ENCODE measurements at places on chromosomes 2 and 18.

GRCh38 chr2:236641051-236641726, 71.6 kb downstream of the ACKR3 start:
- DNase-seq, result no peak

GRCh38 chr18:44774191-44774590, 93.5 kb downstream of the SETBP1 start:
- no peak for DNase-seq

GRCh38 chr2:6545336-6545735, 320.4 kb downstream of the CMPK2 start:
- DNase-seq, result no peak

DNA sequence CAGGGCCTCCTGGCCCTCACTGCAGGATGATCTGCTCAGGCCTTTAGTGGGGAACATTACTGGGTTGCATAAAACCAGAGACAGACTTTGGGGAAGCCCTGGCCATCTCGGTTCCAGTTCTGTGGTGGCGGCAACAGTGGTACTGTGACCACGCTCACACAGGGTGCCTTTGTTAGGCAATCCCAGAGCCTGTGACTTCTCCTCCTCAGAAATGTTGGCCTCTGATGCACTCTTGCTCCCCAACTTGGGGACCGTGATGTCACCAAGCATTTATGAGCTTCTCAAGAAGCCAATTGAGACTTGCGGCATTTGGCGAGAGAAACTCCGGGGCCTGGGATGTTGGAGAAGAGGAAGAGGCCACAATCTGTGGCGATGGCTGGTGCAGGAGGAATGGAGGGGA, 80.9 kb upstream of the PKDCC start:
- no peak for DNase-seq

DNA sequence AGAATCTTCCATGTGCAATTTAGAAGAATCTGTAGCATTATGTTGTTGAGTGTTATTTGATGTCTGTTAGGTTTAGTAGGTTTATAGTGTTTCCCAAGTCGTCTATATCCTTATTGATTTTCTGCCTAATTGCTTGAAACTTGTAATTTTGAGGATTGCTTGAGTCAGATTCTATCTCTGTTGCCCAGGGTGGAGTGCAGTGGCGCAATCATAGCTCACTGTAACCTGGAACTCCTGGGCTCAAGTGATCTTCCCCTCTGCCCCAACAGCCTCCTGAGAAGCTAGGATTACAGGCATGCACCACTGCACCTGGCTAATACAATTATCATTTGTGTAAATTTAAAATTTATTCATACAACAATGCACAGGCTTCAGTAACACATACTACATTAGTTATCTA, 3.1 kb upstream of the TCF23 start:
- DNase-seq, result no peak

GRCh38 chr18:65411061-65411460, 339.8 kb upstream of the CDH7 start:
- no peak for DNase-seq

GRCh38 chr2:85175369-85176299, 42.4 kb downstream of the TCF7L1 start:
- DNase-seq, result no peak

DNA sequence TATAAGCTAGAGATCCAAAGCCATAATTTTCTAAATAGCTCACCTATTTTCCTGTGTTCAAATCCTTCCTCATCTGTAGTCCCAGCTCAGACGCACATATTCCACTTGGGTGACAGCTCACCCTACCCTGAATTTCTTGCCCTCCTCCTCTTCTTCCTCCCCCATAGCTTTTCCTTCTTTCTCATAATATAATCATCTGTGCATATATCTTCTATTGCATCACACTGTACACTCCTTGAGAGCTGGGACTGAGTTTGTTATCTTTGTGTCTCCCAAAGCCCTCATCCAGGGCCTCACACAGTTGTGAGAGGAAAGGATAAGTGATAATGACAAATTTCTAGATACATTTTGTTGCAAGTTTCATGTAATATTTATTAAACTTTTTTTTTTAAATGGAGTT, 55.9 kb upstream of the RTN4 start:
- peak; percentile 53 for DNase-seq

- no peak for DNase-seq
Observed at GRCh38 chr2:43152741-43153647, 73.4 kb downstream of the ZFP36L2 start.

GRCh38 chr2:218216336-218216673, 684 bp upstream of the ARPC2 start:
- DNase-seq, result no peak

- DNase-seq, result peak; percentile 34
Observed at GRCh38 chr2:75596784-75597183, 36.0 kb upstream of the EVA1A start.

GRCh38 chr2:73610111-73610510, 32.1 kb downstream of the NAT8 start:
- DNase-seq, result no peak

- no peak for DNase-seq
Observed at GRCh38 chr18:31710826-31711225, 26.4 kb upstream of the B4GALT6 start.

GRCh38 chr2:41937464-41937906, 110.3 kb upstream of the PKDCC start:
- peak; percentile 76 for DNase-seq

DNA sequence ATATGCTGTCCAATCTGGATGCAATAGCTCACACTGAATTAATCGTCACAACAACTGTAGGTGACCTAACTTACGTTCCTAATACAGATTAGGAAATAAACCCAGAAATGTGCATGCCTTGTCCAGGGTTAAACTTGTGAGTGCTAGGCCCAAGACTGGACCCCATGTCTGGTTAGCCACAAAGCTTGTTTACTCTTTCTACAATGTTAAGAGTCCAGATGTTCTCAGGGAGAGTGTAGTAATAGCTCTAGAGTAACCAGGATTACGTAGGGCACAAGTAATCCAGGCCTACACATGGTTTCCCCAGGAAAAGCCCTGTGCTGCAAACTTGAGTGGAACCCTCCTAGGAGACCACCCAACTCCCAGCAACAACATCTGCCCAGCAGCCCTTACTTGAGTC, 26.2 kb downstream of the TRIB2 start:
- no peak for DNase-seq

GRCh38 chr2:46942891-46943626, 27.5 kb upstream of the MCFD2 start:
- no peak for DNase-seq

DNA sequence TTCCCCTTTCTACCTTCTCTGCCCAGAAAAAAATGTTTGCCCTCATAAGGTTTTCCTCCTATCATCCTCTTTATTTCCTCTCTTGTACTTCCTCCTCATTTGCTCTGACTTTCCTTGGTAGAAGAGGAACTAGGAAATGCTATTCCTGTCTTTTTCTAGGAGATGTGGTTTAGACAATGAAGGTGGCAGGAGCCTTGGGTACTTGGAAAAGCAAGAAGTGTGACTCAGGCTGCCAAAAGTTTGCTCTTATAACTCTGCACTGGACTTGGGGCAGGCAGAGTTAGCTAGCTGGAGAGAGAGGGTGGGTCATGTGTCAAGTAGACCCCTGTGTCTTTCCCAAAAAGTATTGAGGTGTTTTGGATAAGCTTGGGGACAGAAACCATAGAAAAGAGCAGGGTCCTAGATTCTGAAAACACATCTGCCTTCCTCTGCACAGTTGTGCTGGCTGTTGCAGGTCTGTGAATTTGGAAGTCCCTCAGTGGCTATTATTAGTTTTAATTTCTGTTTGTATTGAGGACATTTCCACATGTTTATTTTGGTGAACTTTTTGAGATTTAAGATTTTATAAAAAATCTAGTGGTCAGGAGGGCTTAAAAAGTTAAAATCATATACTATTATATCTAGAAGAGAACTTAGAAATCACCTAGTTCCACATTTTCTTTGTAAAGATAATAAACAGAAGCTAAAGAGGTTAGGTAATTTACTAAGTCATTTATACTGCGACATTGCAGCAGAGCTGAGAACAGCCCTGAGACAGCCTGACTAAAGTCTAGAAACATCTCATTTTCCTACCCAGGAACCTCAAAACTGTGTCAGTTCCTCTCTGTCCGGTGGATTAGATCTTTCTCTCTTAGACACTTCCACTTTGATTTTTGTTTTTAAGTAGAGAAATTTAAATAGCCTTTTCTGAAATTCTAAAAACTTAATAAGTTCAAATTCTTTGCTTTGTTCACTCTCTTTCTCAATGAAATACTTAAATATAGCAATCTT, 16.0 kb downstream of the INSIG2 start:
- DNase-seq, result no peak

DNA sequence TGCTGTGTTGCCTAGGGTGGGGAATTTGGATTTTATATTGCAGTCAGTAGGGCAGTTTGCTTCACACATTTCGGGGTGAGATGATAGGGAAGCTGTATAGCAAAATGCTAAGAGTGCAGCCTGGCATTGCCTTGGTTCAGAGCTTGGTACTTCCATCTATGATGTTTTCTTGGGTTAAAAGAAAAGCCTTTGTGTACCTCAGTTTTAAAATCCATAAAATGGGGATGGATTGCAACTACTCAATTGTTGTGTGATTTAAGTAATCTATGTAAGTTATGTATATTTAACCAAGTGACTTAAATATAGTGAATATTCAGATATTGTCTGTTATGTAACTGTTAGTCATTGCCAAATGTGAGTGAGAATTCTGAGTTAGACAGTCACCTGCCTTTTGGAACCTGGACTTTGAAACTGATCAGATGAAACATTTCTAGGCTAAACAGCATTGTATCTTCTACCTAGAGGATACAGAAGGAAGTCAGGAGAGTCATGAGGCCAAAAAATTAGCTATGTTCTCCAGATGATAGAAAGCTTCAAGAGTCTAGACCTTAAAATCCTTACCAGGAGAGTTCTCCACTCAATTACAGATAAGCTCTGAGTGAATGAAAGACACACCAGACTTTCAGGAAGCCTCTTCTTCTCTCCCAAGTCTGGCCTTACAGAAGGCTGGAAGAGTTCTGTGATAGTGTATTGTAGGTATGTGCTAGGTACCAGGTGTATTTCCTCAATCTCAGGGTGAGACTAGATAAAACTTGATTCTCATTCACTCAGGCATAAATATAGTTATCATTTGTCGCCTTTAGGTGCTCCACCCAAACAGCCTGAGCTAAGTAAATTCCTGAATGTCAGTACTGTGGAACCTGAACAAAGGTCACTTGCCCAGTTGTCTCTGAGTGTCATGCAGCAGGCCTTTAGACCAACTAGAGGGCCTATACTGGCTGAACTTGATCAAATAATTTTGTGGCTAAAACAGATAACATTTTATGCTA, 7.5 kb downstream of the RIOK3 start:
- DNase-seq, result no peak

DNA sequence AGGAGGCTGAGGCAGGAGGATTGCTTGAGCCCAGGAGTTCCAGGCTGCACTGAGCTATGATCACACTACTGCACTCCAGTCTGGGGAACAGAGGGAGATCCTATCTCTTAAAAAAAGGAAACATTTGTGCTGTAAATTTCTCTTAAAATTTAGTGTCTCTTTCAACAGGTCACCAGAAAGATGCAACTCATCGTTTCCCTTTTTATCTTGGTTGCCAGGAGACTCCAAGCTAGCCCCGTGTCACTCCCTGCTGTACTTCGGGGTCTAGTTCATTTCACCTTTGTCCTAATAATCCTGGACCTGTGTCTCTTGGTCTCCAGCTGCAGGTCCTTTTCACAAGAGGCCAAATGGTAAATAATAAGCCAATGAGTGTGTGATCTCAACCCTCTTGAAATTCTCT, 7.1 kb downstream of the HS1BP3 start:
- no peak for DNase-seq

- DNase-seq, result no peak
Observed at GRCh38 chr18:50058731-50059130, 136.2 kb downstream of the MYO5B start.

DNA sequence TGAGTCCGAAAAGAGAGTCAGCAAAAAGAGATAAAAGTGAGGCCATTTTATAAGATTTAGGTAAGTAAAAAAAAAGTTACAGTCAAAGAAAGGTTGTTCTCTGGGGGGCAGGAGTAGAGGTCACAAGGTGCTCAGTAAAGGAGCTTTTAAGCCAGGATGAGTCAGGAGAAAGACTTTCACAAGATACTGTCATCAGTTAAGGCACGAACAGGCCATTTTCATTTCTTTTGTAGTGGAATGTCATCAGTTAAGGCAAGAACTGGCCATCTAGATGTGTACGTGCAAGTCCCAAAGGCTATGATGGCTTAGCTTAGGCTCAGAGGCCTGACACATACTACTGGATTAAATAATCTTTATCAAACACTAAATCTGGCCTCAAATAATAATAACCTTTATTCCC, 1207.3 kb upstream of the FAM98A start:
- DNase-seq, result no peak

GRCh38 chr2:96538487-96539214, 2.1 kb downstream of the ARID5A start:
- DNase-seq, result no peak

GRCh38 chr18:63317982-63318888, 1.3 kb downstream of the BCL2 start:
- no peak for DNase-seq

GRCh38 chr2:124530203-124530602, 505.1 kb downstream of the CNTNAP5 start:
- DNase-seq, result no peak

GRCh38 chr2:216752855-216753505, 57.6 kb upstream of the IGFBP5 start:
- no peak for DNase-seq

GRCh38 chr2:4539121-4539520, 835.7 kb downstream of the DCDC2C start:
- DNase-seq, result no peak

GRCh38 chr2:229843613-229844012, 78.2 kb downstream of the TRIP12 start:
- no peak for DNase-seq

GRCh38 chr2:118059919-118060478, 28.3 kb upstream of the INSIG2 start:
- DNase-seq, result peak; percentile 98

DNA sequence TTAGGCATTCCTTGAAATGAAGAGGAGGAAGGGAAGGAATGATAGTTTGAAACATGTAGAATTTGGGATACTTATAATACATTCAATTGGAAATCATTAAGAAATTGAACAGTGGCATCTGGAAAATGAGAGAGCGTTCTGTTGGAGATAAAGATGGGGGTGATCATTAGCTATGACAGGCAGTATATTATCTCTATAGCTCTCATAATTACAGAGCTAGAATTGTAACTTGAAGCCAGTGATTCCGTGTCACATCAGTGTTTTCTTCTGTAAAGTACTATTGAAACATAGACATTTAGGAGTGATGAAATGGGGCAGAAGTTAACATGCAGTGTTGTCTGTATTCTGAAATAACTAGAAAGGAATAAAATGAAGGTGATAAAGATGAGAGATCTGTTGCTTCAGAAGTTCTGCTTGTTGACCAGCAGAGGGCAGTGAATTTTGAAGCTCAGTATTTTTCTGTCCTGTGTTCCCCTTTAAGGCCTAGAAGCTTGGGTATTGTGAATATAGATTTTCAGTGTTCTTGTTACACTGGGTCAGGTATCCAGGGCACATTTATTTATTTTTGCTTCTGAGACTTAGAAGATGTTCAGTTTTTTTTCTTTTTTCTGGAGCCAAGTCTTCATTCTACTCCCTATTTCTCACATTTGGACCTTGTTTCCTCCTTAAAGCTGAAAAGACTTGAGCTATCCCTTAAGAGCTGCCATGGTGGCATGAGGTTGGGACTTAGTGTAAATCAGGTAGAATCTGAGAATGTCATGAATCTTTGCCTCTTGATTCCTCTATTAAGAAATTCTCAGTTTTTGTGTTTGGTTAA, 157.4 kb downstream of the TAF4B start:
- peak; percentile 67 for DNase-seq

- no peak for DNase-seq
Observed at GRCh38 chr18:77140030-77140429, 7.4 kb upstream of the MBP start.

All from fibroblast of upper back skin (primary cell).